ENCODE measurements at places on chromosomes 13 and 19.

DNA sequence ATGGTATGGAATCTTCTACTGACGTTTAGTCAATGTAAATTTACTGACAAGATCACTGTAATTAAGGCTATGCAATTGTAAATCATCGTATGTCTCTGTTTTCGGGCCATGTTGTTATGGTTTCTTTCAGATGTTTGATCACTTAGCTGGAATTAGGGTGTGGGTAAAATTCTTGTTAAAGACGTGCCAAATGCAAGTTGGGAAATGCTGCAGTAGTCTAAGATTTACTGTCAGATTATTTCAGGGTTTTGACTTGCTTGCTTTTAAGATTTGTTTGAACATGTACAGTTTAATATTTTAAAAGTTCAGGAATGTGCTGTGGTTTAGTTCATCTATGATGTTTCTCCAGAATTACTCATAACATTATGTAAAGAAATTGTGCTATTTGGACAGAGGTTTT, 10.8 kb downstream of the NDFIP2 start:
- no peak for DNase-seq

- DNase-seq, result no peak
These were observed 12.0 kb downstream of the B3GNT3 start for GRCh38 chr19:17806945-17807344.

DNA sequence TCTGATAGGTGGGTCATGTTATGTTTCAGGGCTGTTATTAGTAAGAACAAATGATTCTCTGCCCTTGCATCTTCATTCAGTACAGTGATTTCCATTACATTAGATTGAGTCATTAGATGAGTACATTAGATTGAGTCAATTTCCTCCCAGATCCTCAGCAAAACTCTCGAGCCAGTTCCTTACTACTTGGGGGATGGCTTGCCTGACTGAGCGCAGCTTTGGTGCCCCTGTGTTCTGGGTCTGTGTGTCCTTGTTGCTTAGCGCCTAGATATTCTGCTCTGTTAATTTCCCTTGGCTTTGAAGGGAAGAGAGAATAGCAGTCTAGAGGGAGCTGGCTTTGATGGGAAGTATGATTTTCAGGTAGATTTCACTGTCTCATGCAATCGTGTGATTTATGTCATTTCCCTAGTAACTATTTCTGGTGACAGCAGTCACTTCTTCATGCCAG, 19.1 kb upstream of the SCEL start:
- no peak for DNase-seq

DNA sequence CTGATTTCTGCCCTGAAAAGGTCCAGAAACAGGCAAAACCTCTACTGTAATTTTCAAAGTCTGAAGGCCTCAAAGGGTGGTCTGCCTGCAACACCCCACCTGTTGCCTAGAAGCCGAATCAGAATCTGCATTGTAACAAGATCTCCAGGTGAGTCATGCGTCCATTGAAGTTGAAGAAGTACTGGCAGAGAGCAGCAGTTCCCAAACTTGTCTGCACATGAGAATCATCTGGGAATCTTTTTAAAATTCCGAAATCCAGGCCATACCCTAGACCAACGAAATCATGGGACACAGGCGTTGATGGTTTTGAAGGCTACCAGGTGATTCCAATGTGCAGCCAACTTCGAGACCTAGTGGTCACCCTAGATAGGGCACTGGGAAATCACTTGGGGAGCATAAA, 16.0 kb upstream of the CLN5 start:
- no peak for DNase-seq

DNA sequence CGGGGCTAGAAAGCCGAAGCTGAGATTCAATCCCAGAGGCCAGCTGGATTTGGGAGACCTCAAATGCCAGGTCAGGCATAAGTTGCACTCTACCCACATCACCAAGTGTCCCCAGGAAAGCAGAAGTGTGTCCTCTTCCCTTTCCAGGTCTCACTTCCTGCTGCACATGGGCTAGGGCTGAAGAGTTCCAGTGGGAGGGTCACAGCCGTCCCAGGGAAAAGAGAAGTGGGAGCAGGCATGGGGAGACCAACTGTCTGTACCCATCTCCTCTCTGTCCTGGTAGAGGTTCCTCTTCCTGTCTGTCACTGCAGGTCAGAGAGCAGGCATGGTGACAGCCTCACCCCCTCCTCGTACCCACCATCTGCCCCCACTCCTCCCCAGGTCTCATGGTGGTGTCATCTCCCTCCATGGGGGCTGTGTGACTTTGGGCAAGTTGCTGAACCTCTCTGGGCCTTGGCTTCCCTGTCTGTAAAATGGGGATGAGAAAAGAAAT, 14.8 kb downstream of the AXL start:
- no peak for DNase-seq

DNA sequence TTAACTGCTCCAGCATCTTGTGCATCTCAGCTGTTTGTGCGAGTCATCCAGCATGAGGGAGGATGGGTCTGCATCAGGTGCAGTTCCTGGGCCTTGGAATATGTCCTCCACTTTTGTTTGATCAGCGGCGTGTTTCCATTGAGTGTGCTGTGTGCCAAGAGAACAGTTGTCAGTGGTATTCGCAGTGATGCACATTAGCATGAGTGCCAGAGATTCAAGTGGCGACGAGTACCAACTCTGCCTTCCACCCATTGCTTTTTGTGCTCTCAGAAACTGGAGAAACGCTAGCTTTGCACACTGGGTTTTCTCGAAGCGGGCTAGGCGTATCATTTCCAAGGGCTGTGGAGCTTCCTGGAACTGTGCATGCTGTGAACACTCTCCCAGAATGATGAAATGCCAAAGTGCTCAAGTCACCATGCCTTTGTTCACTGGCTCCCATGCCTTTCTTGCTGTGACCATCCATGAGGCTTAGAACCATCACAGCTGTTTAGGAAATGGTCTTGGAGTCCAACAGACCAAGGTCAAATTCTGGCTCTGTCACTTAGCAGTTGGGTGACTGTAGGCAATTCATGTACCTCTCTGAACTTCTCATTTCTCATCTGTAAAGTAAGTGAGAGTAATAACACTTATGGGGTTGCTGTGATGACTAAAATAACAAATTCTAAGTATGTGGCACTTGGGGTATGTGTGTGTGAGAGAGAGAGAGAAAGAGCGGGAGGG, 18.4 kb downstream of the LRCH1 start:
- no peak for DNase-seq

GRCh38 chr13:27001705-27002104, 169.9 kb downstream of the USP12 start:
- no peak for DNase-seq

- DNase-seq, result peak; percentile 43
These were observed 15.7 kb downstream of the GARRE1 start for GRCh38 chr19:34269968-34270621.

DNA sequence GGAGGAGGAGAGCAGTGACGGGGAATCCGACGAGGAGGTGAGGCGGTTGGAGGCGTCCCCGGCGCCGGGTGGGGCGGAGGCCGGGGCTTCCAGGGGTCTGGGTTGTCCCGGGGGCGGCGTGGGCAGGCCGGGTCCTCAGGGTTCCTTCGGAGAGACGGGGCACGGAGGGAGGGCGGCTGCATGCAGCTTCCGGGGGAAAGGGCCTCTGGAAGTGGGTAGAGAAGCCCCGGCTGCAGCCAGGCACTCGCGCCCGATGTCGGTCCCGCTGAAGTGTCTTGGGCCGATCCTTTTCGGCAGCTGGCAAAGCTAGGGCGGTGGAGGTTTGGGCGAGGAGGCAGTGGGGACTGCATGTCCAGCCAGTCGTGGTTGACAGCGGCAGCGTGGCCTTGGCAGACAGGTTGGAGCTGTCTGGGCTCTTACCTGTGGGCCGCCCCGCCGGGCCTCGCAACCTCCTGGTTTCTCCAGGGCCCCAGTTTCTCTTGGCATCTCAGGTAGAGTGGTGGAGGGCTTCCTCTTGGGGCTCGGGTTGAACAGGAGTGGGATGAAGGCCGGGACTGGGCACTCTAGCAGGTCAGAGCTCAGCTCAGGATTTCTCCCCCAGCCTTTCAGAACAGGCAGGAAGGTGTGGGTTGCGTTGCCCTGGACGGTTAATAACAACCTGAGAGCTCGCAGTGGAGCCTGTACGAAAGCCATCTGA, 690 bp downstream of the KMT2B start:
- peak; percentile 57 for DNase-seq

Data from stimulated activated CD8-positive, alpha-beta memory T cell treated with anti-CD3 and anti-CD28 coated beads, Interleukin-4, amount 100 ng/mL, for 4 hours (primary cell).